Stimulated activated CD8-positive, alpha-beta memory T cell treated with anti-CD3 and anti-CD28 coated beads, Interleukin-15, amount 100 ng/mL, for 24 hours (primary cell): ENCODE measurements at places on chromosomes 2 and 18.

DNA sequence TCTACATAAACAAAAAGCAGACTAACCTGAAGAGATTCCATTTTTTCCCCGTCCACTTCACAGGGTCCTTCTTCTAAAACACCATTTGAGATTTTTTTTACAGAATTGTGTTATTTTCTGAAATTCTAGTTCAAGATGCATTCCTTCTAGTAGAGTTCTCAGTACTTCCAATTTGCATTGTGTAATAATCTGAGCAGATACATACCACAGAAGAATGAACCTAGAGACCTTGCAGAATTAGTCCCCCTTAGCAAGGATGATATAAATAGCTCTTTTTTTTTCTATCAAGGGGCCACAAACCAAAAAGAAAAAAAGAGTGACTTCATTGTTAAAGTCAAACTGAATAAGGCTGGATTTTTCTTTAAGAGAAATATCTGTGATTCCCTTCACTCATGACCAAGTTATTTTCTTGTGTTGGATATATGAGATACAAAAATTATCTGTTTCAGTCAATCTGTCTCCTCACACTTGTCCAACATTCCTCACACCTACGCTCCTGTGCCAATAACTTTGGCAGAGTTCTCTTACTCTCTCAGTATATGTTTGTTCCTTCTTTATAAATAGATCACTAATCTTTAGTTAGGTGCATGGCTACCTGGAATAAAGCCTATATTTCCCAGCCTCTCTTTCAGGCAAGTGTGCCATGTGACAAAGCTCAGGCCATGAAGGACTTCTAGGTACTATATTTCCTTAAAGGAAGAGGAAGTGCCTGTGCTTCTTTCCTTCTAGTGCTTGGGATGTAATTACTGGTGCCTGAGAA lies 183.5 kb downstream of the ZNF385B start:
- DNase-seq = no peak

DNA sequence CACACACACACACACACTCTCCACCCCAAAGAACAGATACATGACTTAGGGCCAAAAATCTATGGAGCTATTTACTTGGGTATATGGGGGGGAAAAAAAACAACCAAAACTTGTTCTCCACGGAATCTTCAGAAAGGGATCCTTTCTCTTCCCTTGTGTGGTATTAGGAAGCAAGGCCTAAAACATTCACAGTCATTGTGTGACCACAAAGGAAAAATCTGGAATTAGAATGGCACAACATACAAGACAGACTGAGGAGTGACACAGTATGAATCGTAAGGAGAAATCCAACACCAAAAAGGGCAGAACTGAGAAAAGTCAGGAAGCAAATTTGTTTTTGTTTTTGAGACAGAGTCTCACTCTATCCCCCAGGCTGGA lies 70.3 kb downstream of the ASXL2 start:
- no peak for DNase-seq

DNA sequence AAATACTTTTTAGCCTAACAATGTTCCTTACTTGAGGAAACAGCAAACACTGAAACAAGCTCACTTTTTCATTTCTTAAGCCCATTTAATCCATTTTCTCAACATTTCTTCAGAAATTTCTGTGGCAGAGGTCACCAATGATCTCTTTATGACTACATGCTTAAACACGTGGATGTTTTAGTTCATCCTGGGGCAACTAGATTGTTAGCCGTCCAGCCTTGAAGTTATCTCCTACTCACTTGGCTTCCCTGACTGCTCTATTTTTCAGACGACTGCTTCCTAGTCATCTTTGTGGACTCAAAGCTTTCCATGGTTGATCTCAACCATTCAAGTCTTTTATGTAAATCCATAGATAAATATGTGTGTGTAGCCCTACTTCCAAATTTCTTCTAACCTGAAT lies 24.1 kb downstream of the CD302 start:
- DNase-seq = no peak

- DNase-seq = no peak
Observed at GRCh38 chr18:56890632-56891031, 239.5 kb downstream of the WDR7 start.

DNA sequence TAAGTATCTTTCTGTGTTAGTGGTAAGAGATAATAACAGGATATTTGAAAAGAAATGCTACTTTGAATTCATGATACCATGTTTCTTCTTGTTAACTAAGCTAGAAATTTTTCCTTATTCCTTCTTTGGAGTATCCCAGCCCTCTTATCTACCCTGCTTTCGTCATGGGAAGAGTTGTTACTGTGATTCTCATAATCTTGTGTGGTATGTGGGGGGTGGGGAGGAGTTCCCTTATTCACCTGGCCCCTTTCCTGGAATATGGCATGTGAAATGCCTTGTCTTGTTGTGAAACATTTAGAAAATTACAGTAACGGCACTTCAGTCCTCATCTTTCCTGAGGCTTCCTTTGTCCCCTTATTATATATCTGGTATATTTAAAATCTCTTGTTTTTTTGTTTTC lies 129.9 kb downstream of the NCOA1 start:
- DNase-seq = no peak

GRCh38 chr2:218873359-218874194 lies 7.1 kb upstream of the WNT10A start:
- DNase-seq = no peak

DNA sequence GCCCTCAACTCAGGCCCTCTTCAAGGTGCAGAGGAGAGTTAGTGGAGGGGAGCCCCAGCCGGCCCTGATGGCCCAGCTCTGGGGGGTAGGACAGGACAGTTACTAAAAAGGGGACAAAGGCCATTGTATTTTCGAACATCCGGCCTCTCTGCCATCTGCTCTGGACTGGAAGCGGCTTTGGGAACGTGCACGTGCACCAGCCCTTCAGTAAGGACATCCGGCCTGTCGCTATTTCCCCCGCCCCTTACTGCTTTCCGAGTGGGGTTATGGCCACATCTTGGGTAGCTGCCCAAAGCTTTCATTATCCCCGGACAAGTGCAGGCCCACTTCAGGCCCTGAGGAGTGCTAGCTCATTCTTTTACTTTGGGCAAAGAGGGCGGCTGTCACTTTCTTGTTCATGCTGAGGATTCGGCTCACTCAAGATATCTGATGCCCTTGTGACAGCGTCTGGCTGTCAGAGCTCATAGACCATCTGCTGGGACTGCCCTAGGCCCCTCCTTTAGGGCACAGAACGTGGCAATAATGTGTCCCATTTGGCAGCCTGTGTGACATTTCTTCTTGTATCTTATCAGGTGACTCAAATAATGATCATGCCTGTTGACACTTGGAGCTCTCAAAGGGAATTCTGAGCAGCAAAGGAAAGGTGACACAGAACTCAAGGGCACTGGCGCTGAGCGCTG lies 17.5 kb downstream of the SLC4A3 start:
- no peak for DNase-seq

- no peak for DNase-seq
Observed at GRCh38 chr2:236614551-236614950, 44.9 kb downstream of the ACKR3 start.

- DNase-seq = no peak
Observed at GRCh38 chr18:24894880-24895279, 434.4 kb downstream of the HRH4 start.

- no peak for DNase-seq
Observed at GRCh38 chr2:174605687-174606086, 8.1 kb upstream of the WIPF1 start.

- no peak for DNase-seq
Observed at GRCh38 chr2:113898081-113898480, 8.2 kb downstream of the ACTR3 start.

DNA sequence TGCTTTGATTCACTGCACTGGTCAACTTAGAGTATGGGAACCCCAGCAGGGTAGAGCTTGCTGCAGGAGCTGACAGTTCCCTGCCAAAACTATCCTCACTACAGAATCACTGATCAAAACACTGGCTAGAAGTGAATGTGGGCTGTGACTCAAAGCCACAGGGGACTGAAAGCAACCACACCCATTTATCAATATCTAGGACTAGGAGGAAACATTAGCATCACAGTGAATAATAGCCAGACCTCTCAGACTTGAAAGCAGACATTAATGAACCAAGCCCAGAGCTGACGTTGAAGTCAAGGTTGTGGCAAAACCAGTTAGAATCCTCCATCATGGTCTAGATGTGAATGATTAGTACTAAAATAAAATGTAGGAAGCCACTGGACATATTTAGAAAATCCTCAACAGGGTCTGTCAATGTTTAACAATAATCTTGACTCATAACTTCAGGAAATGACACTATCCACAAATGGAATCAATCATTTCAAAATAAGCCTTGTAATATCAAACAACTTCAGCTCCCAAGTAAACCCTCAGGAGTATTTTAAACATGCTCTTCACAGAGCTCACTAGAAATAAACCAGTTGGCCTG lies 131.4 kb downstream of the CDH20 start:
- no peak for DNase-seq

DNA sequence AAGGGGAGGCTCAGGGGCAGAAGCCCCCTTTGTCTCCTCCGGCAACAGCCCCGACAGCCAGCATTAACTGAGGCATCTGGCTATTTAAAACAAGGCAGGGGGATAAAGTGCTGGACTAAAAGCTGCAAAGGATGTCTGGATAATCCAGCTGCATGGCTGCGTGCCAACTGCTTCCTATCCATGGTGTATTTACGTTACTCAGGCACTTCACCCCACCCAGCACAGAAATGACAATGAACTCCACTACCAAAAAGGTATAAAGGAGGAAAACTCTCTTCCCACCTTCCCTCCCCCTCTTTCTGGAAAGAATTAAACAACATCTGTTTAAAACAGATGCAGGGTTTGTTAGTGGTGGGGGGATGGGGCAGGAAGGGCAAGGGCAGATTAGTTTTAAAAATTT lies 82.5 kb downstream of the SPRED2 start:
- no peak for DNase-seq

DNA sequence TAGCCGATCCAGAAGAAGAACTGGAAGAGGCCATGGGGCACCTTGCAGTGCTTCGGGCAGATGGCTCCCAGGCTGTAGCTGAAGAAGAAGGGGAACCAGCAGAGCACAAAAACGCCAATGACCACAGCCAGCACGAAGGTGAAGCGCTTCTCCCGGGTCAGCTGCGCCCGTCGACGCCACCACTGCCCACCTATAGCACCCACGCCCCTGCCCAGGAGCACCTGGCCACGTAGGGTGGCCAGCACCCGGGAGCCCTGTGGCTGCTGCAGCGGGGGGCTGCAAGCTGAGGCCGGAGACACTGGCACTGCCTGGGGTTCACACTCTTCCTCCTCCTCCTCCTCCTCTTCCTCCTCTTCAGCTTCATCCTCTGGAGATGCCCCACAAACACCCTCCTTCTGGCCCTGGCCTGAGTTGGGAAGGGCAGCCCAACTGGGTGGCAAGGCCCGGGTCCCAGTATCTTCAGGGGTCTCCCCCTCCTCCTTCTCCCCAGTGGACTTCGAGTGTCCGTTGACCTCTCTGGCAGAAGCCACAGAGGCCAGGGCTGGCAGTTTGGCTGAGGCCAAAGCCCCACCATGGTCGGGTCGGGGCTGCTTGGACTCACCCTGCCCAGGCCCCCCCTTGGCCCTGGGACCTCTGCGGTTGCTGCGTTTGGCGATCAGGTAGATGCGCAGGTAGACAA lies 1.3 kb downstream of the ADRA2B start:
- DNase-seq = no peak

- no peak for DNase-seq
Observed at GRCh38 chr2:121128741-121129659, 156.0 kb downstream of the TFCP2L1 start.

- no peak for DNase-seq
Observed at GRCh38 chr2:101843471-101843870, 146.0 kb downstream of the MAP4K4 start.

- no peak for DNase-seq
Observed at GRCh38 chr18:74722237-74722636, 124.6 kb downstream of the ZNF407 start.

- DNase-seq = no peak
Observed at GRCh38 chr2:43872151-43872550, 33.4 kb downstream of the ABCG8 start.

DNA sequence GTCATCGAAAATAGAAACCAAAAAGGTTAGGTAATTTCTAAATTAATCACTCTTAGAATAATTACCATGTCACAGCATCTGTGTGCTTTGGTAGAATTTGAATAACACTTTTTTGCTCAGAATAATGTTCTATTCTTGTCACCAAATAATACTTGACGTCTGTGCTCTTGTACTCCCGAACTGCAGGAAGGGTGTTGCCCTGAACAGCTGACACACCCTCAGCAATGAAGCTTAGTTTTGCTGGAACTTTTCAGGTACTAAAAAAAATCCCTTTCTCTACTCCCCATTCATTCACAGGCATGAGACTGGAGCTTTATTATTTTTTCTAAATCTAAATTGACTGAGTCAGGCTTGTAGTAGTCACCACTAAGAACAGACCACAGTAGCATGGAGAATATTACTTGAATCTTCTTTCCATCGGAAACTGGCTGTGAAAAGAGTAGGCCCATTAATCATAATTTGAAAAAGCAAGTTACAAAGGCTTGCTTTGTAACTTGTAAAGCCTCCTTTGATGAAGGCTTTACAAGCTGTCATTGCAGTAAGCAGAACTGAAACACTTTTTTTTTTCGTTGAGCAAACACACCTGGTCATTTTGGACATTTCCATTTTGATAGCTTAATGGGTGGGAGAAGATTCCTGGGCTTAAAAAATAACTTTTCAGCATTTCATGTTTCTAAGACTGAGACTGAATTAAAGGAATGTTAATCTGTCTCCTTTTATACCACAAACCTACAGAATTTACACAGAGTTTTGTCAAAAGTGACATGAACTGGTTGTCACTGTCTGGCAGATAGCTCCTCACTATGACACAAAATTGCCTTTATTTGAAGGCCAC lies 70.3 kb upstream of the PELI1 start:
- DNase-seq = no peak

DNA sequence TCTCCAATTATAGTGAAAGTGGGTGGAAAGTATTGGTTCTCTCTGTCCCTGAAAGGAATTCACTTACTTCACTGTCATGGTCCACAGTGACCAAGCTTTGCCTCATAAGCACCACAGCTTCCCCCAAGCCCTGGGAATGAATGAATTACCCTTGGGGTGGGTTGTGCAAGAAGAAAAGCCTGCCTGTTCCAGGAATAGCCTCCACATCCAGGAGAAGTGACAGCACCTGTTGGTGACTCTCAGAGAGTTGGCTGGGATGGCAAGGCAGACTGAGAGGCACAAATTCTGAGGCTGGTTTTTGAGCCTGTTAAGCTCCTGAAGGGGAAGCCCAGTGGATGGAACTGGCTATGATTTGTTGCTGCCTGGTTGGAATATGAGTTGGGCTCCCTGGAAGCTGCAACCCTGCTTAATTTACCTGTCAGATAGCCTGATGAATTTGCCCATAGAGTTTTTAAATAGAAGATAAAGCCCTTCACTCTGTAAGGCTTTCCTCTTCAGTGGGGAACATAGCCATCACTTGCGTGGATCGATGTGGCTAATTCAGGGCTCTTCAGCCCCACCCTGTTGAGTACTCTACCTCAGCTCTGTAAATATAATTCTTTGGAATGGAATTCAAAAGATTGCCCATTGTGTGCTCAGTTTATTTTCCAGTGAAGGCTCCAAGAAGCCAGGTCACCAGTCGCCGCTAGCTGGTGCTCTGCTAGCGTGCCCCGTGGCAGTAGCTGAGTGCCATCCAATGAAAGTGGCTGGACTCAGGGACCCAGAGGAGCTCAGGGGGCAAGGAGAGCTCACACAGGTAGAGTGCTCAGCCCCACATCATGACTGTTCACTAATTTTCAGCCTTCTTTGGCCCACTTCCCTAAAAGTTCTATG lies 479.3 kb downstream of the IRS1 start:
- DNase-seq = no peak
